H54 (cell line): ENCODE measurements at places on chromosomes 2 and 18.

DNA sequence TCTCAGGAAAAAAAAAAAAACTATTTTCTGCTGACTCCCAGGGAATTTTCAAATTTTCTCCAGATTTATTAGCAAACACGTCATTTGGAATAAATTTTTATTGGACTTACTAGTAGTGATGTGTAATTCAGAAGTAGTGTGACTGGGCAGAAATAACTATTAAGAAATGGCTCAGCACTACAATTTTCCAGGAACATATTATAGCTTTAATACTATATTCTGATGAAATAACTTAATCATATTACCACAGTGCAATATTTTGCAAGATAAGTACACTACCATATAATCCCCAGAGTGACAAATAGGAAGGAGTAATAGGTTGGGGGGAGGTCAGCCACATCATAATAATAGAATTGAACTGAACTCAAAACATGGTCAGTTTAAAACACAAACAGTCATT, 19.7 kb upstream of the TNFAIP6 start:
- no peak for DNase-seq

GRCh38 chr2:234703258-234703657, 206.4 kb upstream of the ARL4C start:
- DNase-seq: no peak

- no peak for DNase-seq
Measured at GRCh38 chr18:5868218-5868854, 27.0 kb downstream of the TMEM200C start.

- no peak for DNase-seq
Measured at GRCh38 chr2:186593523-186593922, 3.7 kb downstream of the ITGAV start.

GRCh38 chr2:86480105-86480504, 38.9 kb downstream of the KDM3A start:
- DNase-seq: no peak

GRCh38 chr2:85430752-85431569, 12.4 kb downstream of the SH2D6 start:
- no peak for DNase-seq

DNA sequence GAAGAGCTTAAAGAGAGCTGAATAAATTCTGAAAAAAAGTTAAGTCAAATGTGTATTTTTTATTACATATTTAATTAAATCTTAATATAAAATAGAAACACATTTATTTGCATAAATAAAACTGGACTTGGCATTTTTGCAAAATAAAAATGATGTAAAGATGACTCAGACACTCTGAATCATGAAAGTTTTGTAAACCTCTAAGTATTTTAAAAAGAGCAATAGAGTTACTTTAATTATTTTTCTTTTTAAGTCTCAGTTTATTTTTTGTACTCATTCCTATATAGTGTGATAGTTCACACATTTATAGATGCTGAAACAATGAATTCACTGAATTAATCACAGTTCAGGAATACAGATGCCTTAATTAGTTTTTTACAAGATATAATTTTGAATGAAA, 109.9 kb upstream of the DTNA start:
- DNase-seq: no peak

- no peak for DNase-seq
Measured at GRCh38 chr18:47109720-47110119, 40.6 kb downstream of the HDHD2 start.

DNA sequence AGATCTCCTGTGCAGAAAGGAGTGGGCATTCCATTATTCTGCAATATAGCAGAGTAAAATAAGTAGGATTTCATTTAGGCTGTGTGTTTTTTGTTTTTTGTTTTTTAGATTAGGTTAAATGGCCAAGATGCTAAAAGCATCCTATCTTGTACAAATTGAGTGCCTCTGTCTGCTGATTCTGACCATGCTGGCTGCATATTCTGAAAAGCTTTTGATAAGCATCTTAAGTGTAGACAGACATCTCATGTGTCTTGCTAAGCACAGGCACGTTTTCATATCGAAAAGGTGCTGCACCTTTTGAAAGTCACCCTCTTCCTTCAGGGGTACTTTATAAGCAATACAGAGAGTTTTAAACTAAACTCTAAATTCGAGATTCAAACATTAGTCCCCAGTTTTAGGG, 74.0 kb upstream of the BCL11A start:
- DNase-seq: no peak

DNA sequence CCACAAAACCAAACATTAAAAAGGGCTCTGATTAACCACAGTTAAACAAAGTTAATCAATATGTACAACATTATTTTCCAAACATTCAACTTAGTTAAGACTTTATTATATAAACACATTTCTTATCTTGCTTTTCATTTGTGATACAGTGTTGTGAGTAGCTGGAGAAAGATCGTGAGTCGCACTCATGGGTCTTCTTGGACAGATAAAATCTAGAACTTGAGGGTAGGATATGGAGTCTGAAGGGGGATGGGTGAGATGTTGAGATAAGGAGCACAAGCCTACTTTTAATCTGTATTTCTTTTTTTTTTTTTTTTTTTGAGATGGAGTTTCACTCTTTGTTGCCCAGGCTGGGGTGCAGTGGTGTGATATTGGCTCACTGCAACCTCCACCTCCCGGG, 22.6 kb upstream of the TMEM214 start:
- no peak for DNase-seq

GRCh38 chr2:20521193-20521592, 74.3 kb downstream of the RHOB start:
- DNase-seq: no peak

GRCh38 chr2:225270861-225271260, 128.6 kb upstream of the NYAP2 start:
- peak; percentile 13 for DNase-seq

DNA sequence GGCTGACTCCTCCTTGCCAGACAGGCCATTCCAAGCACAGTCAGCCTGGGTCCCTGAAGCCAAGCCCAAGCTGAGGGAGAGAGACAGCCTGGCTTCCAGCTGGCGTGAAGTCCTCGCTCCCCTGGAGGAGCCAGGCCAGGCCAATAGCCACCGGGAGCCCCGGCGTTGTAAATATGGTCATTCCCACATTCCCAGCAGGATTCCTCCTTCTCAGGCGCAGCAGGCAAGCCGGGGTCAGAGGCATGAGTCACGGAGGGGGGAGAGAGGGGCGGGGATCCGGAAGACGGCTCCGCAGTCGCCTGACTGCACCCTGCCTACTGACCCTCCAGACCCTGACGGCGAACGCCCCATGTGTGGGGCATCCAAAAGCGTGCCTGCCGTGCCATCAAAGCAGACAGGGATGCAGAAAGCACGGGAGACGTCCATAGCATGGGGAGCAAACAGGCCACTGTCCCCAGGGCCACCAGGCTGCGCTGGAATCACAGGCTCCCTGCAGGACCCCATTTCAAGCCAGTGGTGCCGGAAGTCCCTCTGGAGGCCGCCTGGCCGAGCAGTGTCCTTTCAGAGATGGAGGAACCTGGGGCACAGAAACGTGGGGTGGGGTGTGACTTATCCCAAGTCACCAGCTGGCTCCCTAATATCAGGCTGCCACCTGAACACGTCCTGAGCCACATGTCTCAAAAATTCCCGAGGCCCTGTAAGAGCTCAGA, 48.2 kb downstream of the TWIST2 start:
- peak; percentile 97 for DNase-seq

DNA sequence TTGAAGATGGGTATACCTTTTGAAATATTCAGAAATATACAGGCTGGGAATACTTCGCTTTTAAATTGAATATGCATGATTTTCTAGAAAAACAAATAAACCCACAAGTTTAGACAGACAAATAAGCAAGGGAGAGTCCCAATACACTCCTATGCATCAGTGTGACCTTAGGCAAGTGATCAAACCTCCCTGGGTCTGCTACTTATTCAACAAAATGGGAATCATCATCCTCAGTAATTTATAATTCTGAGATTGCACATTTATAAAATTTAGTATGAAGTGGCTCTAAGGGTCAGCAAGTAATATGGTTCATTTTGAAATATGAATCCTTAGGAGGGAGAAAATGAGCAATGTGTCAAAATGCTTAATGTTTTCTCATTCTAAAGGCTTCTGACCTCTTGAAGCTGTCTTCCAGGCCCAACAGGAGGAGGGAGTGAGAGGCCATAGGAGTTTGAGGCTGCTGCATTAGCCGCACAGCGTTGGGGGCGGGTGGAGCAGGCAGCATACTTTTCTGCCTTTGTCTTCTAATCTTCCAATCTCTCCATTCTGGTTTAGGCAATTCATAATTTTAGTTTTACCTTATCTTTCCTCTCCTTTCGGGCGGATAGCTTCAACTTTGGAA, 155.1 kb downstream of the TRIB2 start:
- no peak for DNase-seq

DNA sequence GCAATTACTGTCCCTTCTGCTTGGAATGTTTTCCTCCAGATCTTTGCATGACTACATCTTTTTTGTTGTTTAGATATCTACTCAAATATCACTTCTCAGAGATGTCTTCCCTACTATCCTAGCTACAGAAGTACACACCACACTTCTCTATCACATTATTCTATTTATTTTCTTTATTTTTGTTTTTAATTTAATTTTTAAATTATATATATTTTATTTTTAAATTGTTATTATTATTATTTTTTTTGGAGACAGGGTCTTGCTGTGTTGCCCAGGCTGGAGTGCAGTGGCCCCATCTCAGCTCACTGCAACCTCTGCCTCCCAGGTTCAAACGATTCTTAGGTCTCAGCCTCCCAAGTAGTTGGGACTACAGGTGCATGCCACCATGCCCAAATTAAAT, 106.7 kb downstream of the TAF4B start:
- no peak for DNase-seq

GRCh38 chr2:142981069-142981378, 103.6 kb downstream of the KYNU start:
- no peak for DNase-seq

- no peak for DNase-seq
Measured at GRCh38 chr2:174609261-174609660, 11.7 kb upstream of the WIPF1 start.

- DNase-seq: no peak
Measured at GRCh38 chr18:31430554-31430953, 17.0 kb upstream of the DSG3 start.

DNA sequence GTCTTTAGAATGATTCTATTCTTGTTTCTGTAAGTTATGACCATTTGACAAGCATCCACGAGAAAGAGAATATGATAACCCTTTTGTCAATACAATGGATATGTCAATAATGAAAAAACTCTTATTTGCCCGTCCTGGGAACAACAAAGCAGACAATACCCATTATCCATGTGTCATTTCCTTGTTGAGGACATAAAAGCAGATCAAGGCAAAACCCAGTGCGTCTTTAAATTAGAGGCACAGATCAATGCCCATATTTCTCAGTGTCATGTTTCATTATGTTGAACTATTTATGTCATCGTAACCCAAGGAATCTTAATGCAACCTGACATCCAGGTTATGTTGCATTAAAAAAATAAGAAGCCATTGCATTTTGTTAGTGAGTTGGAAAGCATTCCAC, 365.0 kb upstream of the CELF4 start:
- DNase-seq: no peak

- no peak for DNase-seq
Measured at GRCh38 chr2:17441055-17441771, 77.0 kb downstream of the RAD51AP2 start.

- DNase-seq: peak; percentile 9
Measured at GRCh38 chr2:144703852-144704708, 184.2 kb upstream of the ZEB2 start.

DNA sequence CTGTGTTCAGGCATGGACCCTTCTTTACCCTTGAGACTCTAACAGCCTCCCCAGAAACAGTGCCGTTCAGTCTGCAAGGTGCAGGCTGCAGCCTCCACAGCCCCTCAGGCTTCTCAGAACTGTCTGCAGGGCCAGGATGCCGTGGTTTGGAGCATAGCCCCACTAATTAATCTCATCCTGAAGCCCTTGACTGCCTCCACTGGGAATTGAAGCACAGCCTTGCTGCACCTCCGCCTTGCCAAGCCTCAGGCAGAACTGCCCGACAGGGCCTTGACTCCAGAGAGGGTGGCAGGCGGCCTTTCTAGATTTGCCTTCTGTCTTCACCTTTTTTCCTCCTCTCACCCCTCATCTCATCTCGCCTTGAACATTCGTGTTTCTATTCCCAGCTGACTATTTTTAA, 119.8 kb downstream of the NRP2 start:
- DNase-seq: no peak

GRCh38 chr2:67462738-67463496, 65.8 kb downstream of the ETAA1 start:
- DNase-seq: no peak

GRCh38 chr2:239538357-239539052, 137.7 kb upstream of the HDAC4 start:
- no peak for DNase-seq

GRCh38 chr2:189350540-189351209, 90.6 kb upstream of the WDR75 start:
- no peak for DNase-seq

DNA sequence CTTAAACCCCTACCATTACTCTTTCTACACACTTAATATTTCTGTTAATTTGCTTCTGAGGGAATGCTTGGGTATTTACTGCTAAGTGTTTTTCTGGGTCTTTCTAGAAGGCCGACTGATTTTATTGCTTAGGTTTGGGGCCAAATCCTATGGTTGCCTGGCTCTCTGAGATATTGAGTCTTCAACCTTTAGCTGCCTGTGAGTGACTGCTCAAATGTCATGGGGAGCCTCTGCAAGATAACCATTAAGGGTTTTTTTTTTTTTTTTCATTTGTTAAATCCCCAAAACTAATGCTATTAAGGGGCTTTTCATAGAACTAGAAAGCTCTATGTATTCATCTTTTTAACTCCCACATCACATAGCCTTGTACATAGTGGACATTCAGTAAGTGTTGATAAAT, 5.0 kb downstream of the OSBPL6 start:
- DNase-seq: no peak

- DNase-seq: no peak
Measured at GRCh38 chr18:48079885-48080284, 149.4 kb upstream of the SMAD2 start.

DNA sequence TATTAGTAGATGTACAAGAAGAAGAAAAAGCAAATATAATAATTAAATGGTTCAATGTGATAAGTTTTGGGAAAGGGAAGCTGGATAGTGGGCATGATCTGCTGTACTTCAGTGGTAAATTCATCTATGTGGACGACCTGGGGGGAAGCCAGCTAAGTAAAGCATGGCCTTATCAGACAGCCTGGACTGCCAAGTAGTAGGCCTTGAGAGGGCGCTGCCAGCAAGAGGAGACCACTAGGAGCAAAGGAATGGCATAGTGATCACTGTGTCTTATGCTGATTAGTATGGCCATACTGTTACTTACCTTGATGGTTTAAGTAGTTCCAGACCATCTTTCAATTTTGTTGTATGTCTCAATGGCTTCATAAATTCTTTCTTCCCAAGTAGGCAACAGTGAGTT, 287.6 kb downstream of the SETBP1 start:
- DNase-seq: no peak

- no peak for DNase-seq
Measured at GRCh38 chr2:104774631-104775030, 79.3 kb upstream of the POU3F3 start.

- DNase-seq: no peak
Measured at GRCh38 chr2:237486334-237486818, 675 bp upstream of the MLPH start.
